NCI-H510A (cell line): ENCODE measurements at places on chromosomes 5 and 9.

- DNase-seq = peak; percentile 51
Observed at GRCh38 chr9:76704593-76705204, 59.5 kb upstream of the PCA3 start.

DNA sequence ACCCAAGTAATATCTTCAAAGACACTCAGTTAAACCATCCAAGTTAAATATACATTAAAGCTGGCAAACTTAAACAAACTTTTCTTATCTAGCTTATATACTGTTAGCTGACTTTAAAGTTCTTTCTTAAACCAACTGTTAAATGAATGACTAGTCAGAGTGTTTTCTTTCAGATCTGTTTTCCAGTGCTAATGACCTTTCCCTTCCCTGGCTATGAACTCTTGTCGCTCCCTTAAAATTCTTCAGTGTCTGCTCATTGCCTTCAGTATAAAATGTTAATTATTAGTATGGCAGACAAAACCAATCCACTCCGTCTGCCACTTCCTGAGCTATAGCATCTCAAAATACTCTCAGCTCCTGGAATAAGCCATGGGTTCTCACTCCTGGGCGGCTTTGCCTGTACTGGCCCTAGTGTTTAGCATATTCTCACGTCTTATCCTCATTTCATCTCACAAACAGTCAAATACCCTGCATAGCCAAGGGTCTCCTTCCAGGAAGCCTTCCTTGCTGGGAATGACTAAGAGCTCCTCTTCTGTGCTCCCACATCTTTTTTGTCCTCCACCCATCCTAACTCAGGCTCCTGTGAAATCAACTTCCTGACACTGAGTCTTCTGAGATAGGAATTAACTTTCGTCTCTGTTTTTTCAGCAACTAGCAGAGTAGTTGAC is 87.7 kb downstream of the VCAN start:
- no peak for DNase-seq

DNA sequence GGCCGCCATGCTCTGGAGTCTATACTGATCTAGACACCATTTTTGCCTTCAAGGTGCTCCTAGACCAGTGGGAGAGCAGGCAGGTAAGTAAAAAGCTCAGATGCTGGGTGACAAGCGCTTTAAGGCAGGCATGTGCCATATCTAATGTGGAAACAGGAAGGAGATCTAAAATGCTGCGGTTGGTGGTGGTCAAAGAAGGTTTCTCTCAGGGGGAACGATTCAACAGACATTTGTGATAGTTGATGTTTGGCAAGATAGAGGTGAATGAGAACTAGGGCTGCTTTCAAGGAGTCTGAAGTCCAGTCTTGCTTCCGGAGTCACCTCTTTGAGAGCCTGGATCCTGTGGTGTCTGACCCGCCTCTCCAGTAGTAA is 146.2 kb upstream of the KLF4 start:
- DNase-seq = no peak

DNA sequence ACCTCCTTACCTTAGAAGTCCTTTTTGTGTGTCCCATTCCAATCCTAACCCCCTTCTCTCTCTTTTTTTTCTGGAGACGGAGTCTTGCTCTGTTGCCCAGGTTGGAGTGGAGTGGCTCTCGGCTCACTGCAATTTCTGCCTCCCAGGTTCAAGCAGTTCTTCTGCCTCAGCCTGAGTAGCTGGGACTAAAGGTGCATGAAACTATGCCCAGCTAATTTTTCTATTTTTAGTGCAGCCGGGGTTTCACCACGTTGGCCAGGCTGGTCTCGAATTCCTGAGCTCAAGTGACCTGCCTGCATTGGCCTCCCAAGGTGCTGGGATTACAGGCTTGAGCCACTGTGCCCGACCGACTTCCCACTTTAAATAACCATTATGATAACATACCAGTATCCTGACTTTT is 17.5 kb downstream of the TMEM38B start:
- DNase-seq = no peak

GRCh38 chr9:10000669-10001068 is 612.1 kb downstream of the PTPRD start:
- DNase-seq = no peak

GRCh38 chr5:35954175-35954574 is 15.8 kb upstream of the CAPSL start:
- no peak for DNase-seq

- no peak for DNase-seq
Observed at GRCh38 chr5:172565455-172565854, 75.6 kb upstream of the NEURL1B start.

DNA sequence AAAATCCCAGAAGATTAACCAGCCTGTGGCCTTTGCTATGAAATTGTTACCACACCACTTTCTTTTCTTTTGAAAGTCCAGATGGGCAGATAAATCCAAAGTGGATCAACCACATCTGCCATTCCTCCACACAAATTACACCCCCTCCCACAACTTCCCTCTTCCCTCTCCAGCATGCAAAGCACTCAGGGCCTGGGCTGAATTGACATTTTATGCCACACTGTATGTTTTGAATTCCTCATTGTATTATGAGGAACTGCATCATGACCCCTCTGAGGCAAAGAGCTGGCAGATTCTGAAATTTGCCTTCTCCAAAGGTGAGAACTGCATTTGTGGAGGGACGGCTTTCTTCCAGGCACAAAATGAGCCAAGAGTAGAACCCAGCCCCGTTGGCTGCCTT is 589.2 kb upstream of the KLF4 start:
- no peak for DNase-seq

DNA sequence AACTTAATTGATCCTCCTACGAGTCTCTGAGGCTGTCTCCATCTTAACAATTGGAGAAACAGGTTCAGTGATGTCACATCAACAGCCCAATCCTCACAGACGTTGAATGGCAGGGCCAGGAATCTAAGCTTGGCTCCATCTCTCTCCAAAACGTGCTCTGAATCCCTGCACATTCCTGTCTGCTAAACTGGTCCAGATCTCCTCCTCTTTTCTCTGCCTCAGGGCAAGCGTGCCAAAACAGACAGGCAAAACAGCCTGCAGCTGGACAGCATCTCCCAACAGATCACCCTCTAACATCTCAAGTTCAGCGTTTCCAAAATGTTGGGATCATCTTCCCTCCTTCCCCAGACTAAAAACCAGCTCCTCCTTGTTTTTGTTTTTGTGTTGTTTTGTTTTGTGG is 6.6 kb downstream of the FBP1 start:
- no peak for DNase-seq

DNA sequence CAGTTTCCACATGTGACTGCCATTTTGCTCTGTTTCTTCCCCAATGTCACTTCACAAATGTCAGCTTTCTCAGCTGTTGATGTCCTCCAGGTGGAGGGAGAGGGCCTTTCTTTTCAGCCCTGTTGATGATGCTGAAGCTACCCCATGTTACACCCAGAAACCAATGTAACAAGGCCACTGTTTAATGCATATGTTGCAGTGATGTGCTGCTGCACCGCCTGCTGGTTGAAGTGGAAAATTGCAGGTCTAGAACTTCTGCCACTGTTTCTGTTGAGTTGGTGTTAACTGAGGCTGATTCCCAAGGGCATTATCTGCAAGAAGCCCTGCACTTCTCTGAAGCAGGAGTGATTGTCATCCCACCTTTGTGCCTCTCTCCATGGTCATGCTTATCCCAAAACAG is 428.4 kb downstream of the KDM4C start:
- no peak for DNase-seq

- no peak for DNase-seq
Observed at GRCh38 chr5:39260095-39260494, 40.7 kb upstream of the FYB1 start.

GRCh38 chr9:82134010-82134409 is 145.4 kb downstream of the SPATA31D1 start:
- no peak for DNase-seq
